HepG2 (cell line): ENCODE measurements at places on chromosomes 1 and 21. TPM values are rescaled to one million over a fixed set of nuclear protein-coding genes. Genes with fewer than 3 reads are reported as not detected.

DNA sequence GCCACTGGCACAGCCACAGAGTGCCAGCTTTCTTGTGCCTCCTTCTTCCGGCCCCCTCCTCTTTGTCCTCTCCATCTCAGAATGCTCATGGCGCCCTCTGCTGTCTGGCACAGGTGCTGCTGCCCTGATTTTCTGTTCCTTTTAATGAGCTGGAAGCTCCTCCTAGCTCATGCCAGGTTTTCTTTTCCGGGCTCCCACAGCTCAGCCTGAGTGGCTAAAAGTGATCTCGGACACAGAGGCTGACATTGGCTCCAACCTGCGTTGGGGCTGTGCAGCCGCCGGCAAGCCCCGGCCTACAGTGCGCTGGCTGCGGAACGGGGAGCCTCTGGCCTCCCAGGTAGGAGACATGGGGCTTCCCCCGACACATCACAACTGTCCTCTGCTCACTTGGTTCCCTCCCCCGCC is 18.7 kb downstream of the CNTN2 start:
- DNase-seq: peak; percentile 49

Gene SMAP2
- 19.0 and 21.2 TPM in 2 replicates for total RNA-seq

Gene GPR37L1
- total RNA-seq: not detected in 2 replicates

DNA sequence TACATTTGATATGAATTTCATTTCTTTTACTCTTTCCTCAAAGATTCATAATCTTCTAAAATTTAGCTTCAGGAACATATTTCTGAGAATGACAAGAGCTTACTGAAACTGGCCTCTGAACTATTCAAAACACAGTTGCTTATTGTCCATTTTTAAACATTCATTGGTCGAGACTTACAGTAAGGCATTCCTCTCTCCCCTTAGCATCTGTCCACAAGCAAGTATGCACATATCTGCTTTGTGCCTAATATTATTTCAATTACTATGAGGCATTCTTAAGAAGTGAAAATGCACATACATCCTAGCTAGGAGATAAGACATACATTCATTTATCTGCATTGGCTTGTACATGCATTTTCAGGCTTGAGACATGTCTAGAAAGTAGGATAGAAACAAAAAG is 488.7 kb downstream of the PTBP2 start:
- DNase-seq: no peak

Gene SLC19A2
- total RNA-seq: 19.1 and 30.4 TPM in 2 replicates

Gene CYP4X1
- total RNA-seq: 0.07 TPM in 1 of 2 replicates, not detected in the other

Gene VSIG8
- not detected in 2 replicates for total RNA-seq

DNA sequence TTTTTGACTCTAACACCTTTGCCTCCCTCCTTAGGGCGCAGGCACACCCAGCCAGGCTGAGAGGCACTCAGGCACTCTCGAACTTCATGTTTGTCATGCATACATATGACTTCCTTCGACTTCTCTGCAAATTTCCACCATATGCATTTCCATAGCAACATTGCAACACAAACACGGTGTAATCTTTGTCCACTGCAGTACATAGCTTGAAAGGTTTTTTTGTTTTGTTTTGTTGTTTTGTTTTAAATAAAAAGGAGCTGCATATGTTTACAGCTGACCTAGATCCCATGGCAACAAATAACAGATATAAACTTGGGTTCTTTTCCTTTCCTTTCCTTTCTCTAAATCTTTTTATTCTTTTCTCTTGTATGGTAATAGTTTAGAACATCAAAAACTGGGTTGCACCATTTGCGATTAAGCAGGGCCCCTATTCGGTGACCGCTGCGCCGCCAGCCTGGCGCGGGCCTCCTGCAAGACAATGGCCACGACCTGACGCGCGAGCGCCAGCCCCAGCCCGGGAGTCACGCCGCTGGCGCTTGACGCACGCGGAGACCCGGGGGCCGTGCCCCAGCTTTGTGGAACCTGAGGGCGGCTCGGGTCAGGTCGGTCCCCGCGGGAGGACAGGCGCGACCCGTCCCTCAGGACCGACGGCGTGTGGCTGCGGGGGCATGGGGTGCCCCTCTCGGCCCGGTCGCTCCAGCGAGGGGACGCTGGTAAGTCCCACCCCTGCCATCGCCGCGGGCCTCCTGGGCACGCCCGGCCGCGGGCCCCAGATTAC is 35.2 kb downstream of the CCN1 start:
- DNase-seq: no peak

DNA sequence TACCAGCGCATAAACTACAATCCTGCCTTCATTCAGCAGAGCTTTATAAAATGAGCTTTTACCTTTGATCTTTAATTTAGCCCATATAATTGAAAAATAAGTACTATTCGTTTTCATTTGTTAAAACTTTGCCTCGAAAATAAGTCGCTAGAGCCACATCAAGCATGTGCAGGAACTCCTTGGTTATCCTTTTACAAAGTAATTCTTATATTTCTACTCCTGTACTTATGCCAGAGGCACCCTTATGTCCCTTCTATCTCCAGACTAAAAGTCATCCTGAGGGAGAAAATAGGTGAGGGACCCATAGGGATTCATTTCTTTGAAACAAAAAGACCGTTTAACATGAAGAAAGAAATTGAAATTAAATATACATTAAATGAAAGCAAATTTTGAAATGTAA is 278.2 kb upstream of the C1orf105 start:
- DNase-seq: no peak

Gene AADACL3
- not detected in 2 replicates for total RNA-seq

Gene RXRG
- total RNA-seq: not detected in 2 replicates

DNA sequence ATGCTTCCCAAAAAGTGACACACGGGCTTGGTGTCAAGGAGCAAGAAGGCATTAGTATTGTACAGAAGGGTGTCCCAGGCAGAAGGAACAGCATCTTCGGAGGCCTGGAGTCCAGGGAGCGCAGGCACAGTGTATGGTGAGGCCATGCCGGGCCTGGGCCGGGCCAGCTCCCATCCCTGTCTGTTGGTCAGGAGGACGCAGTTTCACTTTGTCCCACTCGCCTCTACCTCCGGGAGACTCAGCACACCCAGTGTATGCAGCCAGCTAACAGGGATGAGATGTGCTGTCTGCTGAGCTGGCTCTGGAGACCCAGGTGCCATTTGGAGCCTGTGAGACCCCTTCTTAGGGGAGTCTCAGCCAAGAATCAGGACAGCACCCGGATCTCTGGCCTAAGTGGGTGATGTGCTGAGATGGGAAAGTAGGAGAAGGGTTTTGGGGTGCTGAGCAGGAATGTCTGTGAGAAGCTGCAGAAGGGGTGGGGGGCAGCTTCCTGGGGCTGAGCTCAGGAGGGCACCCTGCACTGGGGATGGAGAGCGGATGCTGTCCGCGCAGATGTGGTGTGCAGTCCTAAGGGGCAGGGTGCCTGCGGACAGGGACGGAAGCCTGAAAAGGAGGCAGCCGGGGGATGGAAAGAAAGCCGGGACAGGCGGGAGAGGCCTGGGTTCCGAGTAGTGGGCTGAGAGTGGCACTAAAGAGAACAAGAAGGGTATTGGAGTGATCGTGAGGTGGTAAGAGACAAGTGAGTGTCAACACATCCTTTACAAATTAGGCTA is 25.7 kb downstream of the DMRTB1 start:
- DNase-seq: no peak

Gene CTTNBP2NL
- 4.1 and 6.1 TPM in 2 replicates for total RNA-seq

DNA sequence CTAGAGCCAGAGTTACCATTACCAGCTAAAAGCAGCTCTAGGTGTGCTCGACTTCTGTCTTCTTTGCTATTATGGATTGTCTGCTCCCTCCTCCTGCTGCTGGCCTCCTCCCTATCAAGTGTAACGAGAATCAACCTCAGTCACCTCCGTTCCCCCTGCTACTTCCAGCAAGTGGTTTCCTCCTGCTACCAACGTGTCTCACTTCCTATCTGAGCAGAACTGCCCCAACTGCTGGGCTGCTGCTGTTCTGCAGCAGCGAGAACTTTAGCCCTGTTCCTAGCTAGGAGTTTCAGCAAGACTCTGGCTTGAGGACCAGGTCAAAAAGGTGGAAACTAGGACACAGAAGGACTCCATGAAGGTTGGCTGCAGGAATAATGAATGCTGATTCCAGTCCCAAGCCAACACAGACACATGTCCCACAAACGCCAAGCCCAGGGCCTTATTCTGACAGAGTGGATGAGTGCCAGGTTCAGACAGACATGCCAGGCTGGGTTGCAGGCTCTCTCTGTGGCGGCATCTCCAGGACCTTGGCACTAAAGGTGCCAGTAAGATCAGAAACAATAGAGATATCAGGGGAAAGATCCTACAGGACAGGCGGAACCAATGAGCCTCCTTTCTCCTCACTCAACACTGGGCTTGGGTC is 46.9 kb downstream of the CD34 start:
- DNase-seq: no peak

Gene SLC27A3
- 1.3 and 4.3 TPM in 2 replicates for total RNA-seq

DNA sequence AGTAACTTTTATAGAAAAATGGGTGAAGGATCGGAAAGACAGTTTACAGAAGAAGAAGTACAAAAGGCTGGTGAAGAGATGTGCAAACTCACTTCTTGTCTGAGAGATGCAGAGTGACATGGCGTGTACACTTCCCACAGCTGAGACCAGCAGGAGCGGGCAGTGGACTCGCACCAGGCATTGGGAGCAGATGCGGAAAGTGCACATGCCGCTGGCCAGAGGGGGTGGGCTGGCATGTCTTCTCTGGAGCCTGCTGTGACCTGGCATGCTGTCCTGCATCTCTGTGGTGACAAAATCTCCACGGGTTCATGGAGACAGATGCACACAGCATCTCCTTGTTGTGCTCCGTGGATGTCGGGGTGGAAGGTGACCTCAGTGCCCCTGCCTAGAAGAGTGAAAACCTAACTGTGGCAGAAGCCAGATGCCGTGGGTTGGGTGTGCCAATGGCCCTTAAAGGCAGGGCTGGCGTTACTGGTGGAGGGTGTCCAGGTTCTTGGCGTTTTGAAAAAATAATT is 128.6 kb upstream of the COL6A1 start:
- DNase-seq: no peak

DNA sequence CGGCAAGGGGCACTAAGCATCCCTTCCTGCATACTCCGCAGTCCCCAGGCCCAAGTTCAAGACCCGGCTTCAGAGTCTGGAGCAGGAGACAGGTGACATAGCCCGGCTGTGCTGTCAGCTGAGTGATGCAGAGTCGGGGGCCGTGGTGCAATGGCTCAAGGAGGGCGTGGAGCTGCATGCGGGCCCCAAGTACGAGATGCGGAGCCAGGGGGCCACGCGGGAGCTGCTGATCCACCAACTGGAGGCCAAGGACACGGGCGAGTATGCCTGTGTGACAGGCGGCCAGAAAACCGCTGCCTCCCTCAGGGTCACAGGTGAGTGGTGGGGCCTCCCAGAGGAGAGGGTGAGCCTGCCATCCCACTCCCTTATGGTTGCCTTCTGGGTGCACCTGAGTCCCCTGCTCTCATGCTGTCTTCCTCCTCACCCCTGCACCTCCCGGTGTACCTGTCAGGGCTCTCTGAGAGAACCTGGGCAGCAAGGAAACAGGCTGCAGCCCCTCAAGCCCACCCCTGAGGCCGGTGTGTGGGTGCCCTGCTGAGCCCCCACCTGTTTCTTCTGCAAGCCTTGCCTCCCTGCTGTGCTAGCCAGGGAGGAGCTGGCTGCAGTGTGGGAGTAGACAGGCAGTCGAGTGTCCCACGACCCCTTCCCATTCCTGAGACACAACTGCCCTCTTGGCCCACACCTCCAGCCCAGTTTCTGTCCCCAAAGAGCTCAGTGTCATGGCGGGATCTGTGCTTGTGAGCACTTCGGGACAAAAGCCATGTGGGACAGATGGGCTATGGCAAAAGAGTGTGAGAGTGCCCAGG is 99.2 kb downstream of the TRIM11 start:
- DNase-seq: no peak

GRCh38 chr1:19405761-19406487 is 79.4 kb downstream of the CAPZB start:
- no peak for DNase-seq

Gene IL24
- not detected in 2 replicates for total RNA-seq

Gene IGSF9
- total RNA-seq: not detected in 2 replicates
